ENCODE measurements at places on chromosomes 1 and 21.

DNA sequence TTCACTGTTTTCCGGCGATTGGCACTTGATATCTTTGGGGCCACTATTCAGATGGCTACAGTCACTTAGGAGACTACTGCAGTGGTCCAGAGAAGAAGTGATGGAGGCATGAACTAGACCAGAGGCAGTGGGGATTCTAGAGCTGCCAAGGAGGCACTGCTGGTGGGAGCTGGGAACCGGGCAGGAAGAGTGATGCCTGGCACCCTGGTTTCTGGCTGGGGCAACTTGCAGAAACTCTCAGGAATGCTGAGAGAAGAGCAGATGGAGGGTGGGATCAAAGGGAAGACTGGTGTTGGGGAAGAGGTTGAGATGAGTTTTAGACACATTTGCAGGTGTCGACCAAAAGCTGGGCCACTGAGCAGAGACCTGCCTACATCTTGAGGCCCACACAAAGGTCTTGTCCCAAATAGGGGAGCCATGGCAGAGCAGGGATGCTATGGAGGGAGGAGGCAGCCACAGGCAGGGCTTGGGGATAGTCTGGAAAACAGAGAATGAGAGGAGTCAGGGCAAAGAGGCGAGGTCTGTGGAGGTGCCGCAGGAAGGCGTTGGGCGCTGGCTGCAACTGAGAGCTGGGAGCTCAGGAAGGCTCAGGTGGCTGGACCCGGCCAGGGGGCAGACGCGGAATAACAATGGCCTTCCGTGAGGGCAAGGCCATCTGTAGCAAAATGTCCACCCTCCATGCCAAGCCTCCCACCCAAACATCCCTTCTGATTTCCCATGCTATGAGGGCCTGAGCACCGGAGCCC lies 118.9 kb downstream of the TOMM20 start:
- no peak for DNase-seq

GRCh38 chr1:246117066-246117791 lies 389.9 kb downstream of the SMYD3 start:
- DNase-seq = no peak

DNA sequence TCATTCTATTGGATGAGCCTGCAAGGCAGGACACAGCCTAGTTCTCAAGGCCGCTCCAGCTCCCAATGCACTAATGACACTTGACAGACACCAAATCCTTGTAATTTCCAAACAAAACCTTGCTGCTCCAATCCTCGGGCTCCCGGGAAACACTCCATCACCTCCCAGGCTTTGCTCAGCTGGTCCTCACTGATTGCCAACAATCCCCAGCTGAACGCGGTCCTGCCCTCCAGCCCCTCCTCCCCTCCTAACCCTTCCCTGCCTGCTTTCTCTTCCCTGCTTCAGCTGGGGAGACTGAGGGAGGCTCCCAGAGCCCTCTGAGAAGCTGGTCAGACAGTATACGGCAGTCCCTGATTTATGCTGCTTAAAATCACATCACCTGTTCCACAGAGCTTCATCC lies 114.4 kb upstream of the TNR start:
- DNase-seq = no peak

- peak; percentile 74 for DNase-seq
Measured at GRCh38 chr1:230807029-230807428, 59.8 kb downstream of the CAPN9 start.

DNA sequence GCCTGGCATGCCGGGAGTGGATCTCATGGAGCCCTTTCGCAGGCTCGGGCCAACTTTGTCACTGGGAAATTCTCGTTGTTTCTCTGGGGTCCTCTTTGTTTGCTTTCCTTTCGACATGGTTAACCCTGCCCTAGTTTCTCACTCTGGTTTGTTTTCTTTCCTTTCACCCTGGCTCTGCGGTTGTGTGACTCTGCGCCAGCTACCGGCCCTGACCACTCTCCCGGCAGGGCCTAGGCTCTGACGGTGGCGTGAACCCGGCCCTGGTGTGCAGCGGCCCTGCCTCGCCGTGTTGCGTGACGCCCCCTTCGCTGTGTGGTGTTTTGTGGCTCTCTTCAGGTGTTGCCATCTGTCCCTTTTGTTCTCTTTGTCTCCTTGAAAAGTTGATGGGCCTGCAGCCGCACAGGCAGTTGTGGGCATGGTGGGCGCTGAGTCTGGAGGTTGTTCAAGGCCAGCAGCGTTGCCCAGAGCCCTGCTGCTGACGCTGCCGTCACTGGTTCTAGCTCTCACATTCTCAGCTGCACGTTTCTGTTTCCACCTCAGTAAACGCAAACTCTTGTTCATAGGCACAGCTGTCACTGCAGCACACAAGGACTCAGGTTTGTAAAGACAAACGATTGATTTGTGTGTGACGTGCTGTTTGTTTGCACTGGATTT lies 64.6 kb upstream of the DIP2A start:
- no peak for DNase-seq

DNA sequence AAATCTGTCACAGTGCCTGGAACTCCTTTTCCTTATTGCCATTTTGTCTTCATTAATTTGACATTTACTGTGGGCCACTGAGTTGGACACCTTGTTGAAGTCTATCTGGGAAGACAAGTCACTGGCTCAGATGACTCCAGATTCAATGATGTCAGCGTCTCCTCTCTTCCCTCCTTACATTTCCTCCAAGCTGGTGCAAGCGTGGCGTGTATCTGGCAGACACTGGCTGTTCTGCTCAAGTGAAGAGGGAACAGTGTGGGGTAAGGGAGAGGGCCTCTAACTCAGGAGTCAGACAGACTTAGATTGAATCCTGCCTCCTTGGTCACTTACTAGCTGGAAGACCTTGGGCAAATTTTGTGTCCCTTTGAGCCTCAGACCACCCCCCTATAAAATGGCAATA lies 8.7 kb upstream of the ZNF691 start:
- DNase-seq = no peak

DNA sequence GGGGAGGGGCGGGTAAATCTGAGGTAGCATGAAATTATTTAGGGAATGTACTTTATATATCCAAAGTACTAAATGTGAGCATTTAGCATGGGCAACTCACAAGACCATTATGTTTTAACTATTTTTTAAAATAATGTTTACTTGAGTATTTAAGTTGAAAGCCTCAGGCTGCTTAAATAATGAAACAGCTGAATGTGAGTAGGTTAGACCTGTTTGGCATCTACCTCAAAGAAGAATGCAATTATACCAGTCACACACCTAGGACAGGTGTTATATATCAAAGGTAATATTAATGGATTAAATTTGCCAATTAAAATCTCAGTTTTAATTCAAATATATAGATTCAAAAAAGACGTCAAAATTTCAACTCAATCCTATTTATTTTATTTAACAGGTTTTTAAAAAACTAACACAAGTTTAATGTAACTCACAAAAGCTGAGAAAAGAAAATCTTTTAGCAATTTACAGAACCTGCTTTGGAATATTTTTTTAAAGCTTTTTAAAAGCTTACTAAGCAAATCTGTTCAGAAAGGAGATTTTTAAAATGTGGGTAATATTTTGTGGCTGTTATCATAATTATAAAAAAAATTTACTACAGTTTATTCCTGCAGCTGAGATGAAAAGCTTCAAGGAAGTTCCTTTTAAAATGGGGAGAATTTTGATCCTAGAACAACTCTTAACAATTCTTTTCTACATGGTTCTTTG lies 104.6 kb upstream of the LBR start:
- DNase-seq = no peak

DNA sequence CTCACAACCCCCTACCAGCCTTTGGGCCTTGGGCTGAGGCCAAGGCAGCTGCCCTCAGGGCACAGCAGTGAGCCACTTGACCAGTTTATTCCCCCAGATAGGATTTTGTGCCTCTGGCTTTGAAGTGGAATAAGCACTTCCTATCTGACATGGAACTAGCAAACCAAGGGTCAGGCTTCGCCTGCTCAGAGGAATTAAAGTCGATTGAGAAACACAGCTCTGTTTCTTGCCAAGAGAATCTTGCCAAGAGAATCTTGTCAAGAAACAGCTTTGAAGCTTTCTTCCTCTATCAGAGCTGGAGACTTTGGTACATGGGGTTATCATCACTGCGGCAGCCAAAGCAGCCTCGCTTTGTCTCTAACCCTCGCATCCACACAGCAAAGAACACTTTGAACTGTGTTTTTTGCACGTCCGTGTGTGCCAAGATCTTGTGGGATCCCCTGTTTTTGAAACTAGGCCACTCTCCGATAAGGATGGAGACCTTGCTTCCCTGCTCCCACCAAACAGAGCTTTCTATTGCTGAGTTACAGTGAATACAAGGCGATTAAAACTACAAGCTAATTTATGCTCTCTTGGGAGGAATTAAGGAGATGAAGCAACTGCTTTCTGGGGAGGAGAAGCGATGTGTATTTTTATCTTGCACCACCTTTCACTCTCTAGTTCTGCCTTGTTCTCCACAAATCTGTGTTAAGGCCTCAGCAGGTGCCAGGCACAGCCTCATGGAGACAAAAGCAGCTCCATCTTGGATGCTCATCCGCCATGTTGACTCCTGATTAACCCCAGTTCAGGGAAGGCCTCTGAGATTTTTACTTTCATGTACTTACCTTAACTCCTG lies 67.3 kb downstream of the RHOU start:
- DNase-seq = peak; percentile 71

DNA sequence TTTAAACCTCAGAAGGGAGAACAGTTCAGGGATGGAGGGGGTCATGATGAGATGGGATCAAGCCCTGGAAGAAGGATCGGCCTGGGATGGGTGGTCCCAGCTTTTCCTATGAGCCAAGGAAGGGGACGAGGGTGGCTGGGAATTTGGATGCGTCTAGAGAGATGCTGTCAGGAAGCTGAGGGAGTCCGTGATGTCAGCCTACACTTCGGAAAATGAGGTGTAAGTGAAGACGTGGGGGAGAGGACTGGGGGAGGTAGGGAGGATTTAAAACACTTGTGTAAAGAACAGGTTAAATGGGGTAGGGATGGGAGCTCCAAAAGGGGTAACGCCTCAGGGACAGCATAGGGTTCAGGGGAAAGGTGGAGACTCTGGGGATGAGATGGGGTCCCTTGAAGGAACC lies 27.5 kb downstream of the DLGAP3 start:
- no peak for DNase-seq

DNA sequence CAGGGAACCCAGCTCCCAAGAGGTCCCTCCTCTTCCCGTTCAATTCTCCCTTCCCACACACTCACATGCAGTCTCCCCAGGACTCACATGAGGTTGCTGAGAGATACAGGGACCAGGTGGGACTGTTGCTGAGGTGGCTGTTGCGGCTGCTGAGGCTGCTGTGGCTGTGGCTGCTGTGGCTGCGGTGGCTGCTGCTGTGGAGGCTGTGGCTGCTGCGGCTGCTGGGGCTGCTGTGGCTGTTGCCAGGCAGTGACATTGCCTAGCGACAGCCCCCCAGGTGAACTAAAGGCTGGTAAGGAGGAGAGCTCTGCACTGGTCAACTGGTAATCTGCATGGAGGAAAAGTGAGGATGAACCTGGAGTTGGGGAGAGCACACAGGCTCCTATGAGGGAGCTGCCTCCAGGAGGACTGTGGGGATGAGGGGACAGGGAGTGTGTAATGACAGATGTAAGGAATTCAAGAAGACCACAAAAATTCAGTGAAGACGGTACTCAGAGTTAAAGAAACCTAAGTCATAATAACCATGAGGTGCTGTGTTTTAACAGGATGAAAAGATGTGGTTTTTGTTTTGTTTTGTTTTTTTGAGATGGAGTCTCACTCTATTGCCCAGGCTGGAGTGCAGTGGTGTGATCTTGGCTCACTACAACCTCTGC lies 31.8 kb downstream of the MEF2D start:
- DNase-seq = no peak

- DNase-seq = no peak
Measured at GRCh38 chr1:190963321-190963720, 485.7 kb upstream of the BRINP3 start.

- DNase-seq = no peak
Measured at GRCh38 chr1:210882414-210883221, 251.3 kb downstream of the KCNH1 start.

GRCh38 chr21:36888466-36888865 lies 78.0 kb downstream of the HLCS start:
- no peak for DNase-seq

- no peak for DNase-seq
Measured at GRCh38 chr1:223827193-223827663, 18.5 kb downstream of the TP53BP2 start.

GRCh38 chr1:56574794-56575193 lies 4.6 kb downstream of the PLPP3 start:
- DNase-seq = no peak

- no peak for DNase-seq
Measured at GRCh38 chr1:207336559-207337467, 15.3 kb downstream of the CD55 start.

GRCh38 chr1:184950227-184950626 lies 24.1 kb downstream of the NIBAN1 start:
- no peak for DNase-seq

DNA sequence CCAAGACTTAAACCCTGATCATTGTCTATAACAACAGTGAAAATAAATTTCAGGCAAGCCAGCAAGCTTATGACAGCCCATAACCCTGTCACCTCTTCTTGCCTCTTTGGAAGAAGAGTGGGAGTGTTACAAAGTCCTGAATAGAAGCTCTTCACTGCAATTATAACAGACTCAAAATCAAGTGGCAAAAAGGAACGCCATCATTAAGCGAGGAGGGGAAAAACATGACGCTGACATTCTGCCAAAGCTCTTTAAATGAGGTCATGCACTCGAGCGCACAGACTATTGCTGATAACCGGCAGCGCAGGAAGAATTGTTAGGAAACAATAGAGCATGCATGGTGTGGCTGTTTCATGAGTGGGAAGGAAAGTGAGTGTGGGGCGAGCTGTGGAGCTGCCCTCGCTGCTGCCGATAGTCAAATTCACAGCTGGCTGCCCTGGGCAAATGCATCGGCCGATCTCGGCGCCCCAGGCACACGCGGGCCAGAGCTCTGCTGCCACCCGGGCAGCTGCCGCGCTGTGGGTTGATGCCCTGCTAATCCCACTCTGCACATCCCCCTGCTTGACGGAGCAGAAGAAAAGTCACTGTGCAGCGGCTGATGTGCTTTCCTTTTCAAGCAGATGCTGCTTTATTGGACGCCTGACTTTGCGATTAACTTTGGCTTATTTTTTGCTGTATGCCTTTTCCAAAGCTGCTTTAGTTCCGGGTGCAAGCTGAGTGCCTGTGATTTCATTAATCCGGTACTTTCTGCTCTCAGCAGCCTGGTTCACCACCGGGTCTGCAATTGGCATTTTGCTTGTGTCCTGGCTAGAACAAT lies 102.4 kb upstream of the ST6GALNAC5 start:
- DNase-seq = no peak

DNA sequence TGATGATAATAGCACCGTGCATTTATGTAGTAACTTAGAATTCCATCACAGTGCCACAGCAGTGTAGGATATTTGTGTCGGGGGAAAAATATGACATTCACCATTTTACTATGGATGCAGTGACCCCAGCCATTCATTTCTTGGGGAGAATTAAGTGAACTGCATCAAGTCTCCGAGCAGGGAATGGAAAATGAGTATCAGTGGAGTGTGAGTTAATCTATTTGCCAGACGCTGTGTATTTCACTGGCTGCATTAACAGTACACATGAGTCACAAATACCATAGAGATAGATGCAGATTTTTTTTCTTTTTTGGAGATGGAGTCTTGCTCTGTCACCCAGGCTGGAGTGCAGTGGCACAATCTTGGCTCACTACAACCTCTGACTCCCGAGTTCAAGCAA lies 33.8 kb upstream of the SLC45A1 start:
- DNase-seq = no peak

- no peak for DNase-seq
Measured at GRCh38 chr1:67579623-67580394, 105.2 kb upstream of the GADD45A start.

Measured in left cardiac atrium (tissue), 4 donors.